ENCODE measurements at places on chromosomes 7 and 10.

DNA sequence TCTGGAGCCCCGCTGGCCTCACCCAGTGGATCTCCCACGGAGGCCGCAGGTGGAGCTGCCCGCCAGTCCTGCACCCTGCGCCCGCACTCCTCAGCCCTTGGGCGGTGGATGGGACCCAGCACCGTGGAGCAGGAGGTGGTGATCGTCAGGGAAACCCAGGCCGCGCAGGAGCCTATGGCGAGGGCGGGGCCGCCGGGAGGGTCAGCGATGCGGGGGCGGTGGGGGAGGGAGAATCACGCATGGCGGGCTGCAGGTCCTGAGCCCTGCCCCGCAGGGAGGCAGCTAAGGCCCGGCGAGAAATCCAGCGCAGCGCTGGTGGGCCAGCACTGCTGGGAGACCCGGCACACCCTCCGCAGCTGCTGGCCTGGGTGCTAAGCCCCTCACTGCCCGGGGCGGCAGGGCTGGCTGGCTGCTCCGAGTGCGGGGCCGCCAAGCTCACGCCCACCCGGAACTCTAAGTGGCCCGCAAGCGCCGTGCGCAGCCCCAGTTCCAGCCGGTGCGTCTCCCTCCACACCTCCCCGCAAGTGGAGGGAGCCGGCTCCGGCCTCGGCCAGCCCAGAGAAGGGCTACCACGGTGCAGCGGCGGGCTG lies 524.8 kb upstream of the TPK1 start:
- no peak for DNase-seq

- no peak for DNase-seq
Observed at GRCh38 chr7:2274666-2275065, 32.6 kb downstream of the NUDT1 start.

- peak; percentile 87 for DNase-seq
Observed at GRCh38 chr10:100482181-100482833, 19.5 kb downstream of the WNT8B start.

DNA sequence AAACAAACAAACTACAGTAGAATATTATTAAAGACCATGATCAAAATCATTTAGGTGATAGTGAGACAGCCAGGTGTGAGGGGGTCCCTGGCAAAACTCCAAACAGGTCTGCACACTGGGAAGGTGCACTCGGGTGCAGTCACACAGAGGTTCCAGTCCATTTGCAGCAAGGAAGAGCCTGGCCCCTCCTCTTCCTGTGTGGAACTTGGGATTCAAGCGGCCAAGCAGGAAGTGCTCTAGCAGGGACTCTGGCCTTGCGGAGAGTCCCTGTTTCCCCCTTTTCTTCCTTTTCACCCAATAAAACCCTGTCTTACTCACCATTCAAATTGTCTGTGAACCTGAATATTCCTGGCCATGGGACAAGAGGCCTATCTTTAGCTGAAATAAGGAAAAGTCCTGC lies 181.8 kb downstream of the LRRTM3 start:
- no peak for DNase-seq

DNA sequence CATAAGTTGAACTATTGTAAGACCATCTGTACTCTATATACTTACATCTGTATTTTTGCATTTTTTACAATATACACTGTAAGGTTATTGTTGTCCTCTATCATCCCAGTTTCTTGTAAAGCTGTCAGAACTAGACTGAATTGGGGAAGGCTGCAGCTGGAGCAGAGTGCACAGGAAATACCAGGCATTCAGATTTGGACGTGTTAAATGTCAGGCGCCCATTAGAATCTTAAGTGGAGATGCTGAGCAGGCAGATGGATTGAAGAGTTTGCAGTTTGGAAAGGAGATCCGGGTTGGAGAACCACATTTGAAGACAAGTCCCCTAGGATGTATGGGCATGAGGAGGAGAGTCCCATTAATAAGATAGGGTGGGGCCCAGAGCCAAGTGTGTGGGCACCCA lies 40.4 kb downstream of the MTURN start:
- no peak for DNase-seq

DNA sequence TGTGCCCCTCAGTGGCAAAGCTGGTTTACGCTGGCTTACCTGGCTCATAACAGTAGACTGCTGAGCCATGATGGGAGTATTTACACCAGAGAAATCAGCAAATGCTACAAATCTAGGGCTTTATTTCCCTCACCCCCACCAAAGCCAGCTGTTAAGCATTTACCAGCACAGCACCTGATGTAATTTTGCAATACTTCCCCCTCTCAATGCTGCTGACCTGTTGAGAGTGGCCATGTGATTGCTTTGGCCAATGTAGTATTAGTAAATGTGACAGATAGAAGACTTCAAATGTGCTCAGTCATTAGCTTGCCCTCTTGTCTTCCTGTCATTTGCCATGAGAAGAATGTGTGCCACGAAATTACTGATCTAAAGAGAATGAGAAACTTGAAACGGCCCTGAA lies 46.6 kb downstream of the HERPUD2 start:
- DNase-seq = no peak

GRCh38 chr10:128642023-128642422 lies 515.8 kb upstream of the MKI67 start:
- DNase-seq = no peak

- DNase-seq = no peak
Observed at GRCh38 chr7:37483627-37484026, 35.0 kb upstream of the ELMO1 start.

- DNase-seq = no peak
Observed at GRCh38 chr10:99685597-99685967, 26.3 kb downstream of the ENTPD7 start.
